Muscle of leg (tissue), 16 donors: ENCODE measurements at places on chromosomes 3 and 15. TPM values are rescaled to one million over a fixed set of nuclear protein-coding genes. Genes with fewer than 3 reads are reported as not detected.

The NDN gene
- polyA plus RNA-seq: 220 TPM

The GREM1 gene
- 5.5 TPM for polyA plus RNA-seq

The ZBED2 gene
- polyA plus RNA-seq: not detected

The OR4F6 gene
- not detected for polyA plus RNA-seq

The KLF15 gene
- 1.8 TPM for polyA plus RNA-seq

The HESX1 gene
- polyA plus RNA-seq: 1.4 TPM

The KLHL40 gene
- polyA plus RNA-seq: 86.0 TPM

The WNT5A gene
- polyA plus RNA-seq: 22.7 TPM

The RETNLB gene
- not detected for polyA plus RNA-seq

The TMCO5A gene
- polyA plus RNA-seq: 0.10 TPM

The GPR62 gene
- 0.56 TPM for polyA plus RNA-seq

The ATR gene
- 13.5 TPM for polyA plus RNA-seq

The SPESP1 gene
- 2.8 TPM for polyA plus RNA-seq

The SCN11A gene
- polyA plus RNA-seq: 1.7 TPM

DNA sequence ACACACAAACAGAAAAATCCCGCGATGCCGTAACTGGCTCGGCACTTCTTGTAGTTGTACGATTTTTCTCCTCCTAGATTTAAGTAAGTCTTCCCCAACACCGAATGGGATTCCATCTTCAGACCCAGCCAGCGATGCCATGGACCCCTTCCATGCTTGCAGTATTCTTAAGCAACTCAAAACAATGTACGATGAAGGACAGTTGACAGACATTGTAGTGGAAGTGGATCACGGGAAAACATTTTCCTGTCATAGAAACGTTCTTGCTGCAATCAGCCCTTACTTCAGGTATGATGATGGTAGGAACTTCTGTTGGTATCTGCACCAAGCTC lies 763 bp downstream of the KBTBD8 start:
- no peak for DNase-seq

GRCh38 chr15:33448961-33449606 lies 138.3 kb downstream of the RYR3 start:
- no peak for DNase-seq

DNA sequence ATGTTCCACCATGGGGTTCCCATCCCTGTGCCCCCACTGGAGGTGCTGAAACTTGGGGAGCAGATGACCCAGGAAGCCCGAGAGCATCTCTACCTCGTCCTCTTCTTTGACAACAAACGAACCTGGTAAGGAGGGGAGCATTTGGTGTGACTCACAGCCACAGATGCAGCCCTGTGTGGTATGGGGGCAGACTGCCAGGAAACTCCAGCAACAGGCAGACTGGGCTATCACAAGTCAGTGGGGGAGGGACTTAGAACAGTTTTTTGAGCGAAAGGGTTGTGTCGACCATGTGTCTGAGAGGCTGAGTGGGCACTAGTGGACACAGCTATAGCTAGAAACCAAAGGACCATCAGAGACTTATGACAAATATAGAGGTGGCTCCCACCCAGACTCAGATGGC lies 3.4 kb upstream of the OGG1 start:
- no peak for DNase-seq

- peak; percentile 21 for DNase-seq
These were observed 168.8 kb downstream of the NUP210 start for GRCh38 chr3:13251166-13251903.

DNA sequence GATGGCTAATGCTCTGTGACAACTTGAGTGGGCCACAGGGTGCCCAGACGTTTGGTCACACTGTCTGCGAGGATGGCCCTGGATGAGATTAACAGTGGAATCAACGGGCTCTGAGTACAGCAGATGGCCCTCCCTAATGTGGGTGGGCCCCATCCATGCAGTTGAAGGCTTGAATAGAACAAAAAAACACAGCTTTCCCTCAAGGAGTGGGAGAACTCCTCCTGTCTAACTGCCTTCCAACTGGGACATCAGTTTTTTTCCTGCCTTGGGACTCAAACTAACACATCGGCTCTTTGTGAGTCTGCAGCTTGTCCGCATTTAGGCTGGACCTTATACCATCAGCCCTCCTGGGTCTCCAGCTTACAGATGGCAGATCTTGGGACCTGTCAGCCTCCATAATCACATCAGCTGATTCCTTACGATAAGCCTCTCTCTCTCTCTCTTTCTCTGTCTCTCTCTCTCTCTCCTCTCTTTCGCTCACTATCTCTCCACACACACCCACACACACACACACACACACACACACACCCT lies 20.8 kb downstream of the FAM174B start:
- peak; percentile 30 for DNase-seq

DNA sequence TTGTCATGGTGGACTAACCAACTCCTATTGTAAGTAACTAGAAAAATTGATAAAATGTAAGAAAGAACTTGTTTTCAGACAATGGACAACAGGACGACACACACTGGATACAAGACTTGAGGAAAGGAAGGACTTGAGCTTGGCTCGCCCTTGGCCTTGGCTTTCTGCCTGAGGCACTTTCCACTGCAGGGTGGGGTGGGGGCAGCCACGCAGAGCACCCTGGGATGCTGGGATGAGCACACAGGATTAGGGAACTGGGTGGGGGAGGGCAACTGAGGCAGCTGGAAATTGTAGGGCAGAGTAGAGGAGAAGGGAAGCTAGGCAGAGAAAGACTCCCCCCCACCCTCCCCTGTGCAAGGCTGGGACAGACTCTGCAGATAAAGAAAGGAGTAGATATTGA lies 25.5 kb upstream of the HHATL start:
- no peak for DNase-seq

- peak; percentile 22 for DNase-seq
These were observed 150.6 kb upstream of the ROPN1 start for GRCh38 chr3:124142389-124142970.

GRCh38 chr3:29319262-29319661 lies 38.4 kb downstream of the RBMS3 start:
- no peak for DNase-seq

DNA sequence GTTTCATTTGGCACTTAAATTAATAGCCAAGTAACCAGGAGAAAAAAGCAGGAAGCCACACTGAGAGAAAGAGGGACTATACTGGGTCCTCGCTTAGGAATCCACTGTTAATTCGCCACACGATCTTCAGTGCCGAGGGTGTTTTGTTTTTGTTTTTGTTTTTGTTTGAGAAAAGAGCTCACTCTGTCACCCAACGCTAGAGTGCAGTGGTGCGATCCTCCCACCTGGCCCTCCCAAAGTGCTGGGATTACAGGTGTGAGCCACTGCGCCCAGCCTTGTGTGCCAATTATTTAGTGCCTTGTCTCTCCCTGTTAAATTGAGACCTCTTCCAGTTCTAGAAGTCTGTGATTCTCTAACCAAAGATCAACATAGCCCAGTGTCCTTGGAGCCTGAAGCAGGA lies 53.8 kb upstream of the TPM1 start:
- DNase-seq: no peak

- no peak for DNase-seq
These were observed 2.2 kb upstream of the FBXW12 start for GRCh38 chr3:48369693-48370332.

GRCh38 chr15:68566377-68566954 lies 12.3 kb upstream of the CORO2B start:
- no peak for DNase-seq

- no peak for DNase-seq
These were observed 33.5 kb downstream of the NTRK3 start for GRCh38 chr15:88223084-88223483.

DNA sequence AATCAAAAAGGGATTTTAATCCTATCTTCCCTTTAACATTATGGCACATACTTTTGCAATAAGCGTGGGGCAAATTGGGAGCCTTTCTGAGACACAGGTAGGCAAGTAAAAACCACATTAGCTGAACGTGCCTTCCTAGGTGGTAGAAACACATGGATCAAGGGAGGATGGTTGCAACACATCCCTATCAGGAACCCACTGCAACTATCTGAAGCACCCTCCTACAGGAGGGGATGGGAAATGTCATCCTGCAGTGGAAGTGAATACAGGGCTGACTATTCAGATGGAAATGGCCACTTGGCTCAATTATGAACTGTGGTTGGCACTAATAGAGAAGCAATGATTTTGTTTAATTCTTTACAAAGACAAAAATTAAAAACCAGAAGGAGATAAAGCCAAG lies 826.3 kb downstream of the FHIT start:
- no peak for DNase-seq

DNA sequence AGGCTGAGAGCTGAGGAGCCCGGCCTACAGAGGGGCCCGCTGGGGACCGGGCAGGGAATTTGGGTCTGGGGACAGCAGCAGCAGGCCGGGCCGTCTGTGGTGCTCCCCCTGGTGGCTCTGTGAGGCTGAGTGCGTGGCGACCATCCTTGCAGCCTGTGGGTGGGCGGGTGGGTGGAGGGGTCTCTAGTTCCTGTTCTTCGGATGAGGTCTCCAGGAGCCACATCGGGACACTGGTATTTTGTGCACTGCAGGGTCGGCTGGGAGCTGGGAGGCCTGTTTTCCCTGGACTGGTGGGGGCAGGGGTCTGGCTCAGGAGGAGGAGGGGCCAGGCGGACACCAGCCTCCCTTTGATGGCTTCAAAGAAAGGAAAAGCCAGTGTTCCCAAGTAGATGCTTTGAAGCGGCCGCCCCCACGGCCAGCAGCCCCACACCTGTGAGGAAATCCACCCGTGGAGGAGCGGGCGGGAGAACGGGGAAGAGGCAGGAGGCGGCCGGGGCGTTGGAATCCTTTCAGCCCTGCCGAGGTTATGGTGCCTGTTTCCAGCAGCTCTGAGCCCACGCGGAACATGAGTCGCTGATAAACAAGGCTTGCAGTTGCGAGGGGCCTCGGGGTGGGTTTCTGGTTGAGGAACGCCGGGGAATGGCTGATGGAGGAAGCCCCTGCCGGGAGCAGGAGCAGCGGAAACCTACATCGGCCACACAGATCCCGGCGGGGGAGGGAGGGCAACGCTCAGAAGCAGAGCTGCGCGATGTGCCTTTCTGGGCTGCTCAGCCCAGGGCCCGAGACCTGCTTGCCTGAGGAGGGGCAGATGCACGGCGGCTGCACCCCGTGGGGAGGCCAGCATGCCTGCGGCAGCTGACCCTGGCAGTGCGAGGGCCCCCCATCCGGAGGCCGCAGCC lies 154.3 kb downstream of the NSMCE3 start:
- peak; percentile 38 for DNase-seq

DNA sequence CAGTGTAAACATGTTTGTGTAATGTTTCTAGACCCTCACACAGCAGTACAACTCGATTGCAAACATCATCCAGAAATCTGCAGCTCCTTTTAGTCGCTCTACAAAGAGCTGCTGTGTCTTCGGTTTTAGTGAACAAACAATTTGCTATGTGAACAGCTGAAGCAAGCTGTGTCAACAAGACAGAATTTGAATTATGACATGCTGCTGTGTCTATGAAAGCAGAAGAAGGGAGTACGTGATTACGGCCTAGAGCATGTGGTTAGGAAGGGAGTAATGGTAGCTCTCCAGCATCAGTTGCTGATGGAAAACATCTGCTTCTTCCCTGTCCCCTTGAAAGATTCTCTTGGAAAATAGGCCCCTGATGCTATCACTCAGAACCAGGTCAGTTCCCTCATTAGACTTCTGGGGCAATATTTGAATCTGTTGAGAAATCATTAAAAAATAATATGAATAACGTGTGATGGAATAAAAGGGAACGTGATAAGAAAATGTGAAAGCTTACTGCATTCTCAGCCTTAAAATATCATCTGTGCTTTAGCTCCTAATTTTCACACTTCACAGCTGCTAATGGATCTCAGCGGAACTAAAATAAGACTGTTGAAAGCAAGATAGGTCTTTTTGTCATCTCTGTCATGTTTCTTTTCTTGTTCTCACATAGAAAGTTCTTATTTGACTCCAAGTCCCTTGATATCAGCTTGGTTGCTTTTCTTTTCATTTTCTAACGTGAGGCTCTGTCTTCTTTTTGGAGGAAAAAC lies 891.5 kb downstream of the ROBO2 start:
- DNase-seq: peak; percentile 75

DNA sequence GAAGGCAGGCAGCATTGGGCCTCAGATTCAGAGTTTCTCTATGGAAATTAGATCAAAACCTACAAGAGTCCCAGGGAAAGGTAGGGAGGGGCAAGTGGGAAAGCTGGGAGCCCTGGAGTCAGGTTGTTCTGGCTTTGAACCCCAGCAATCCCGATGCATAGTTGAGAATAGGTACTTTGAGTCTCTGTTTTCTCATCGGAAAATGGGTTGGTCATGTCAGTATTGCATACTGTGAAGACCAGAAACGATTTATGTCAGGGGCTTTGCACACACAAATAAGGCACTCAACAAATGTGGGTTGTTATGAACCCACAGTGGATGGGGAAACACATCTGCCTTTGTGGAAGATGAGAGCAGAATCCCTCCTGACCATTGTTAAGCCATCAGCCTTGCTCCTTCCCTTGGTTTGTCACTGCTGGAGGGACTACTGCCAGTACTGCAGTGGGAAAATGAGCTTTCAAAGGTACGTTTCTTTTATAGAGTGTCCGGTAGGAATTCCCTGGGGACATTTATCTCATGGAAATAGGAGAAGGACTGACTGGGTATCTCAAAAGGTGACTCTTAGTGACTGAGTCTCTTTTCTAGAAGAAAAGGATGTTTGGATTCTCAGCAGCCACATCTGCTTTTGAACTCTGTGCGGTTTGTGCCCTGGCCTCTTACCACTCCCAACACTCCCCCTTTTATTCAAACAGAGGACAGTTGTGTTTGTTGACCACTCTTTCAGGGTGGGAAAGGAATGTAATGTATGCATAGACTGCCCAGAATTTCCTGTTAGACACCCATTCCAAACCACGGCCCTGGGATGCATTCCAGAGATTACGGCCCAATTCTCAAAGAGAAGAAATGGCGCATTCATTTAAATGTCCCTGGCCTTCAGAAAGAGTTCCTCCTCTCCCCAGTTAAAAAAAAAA lies 54.6 kb upstream of the VILL start:
- peak; percentile 75 for DNase-seq

GRCh38 chr3:38454884-38455638 lies 1.4 kb downstream of the ACVR2B start:
- DNase-seq: peak; percentile 71

GRCh38 chr3:140532793-140533330 lies 145.0 kb upstream of the TRIM42 start:
- no peak for DNase-seq

GRCh38 chr15:66097151-66098021 lies 156.2 kb downstream of the MEGF11 start:
- DNase-seq: peak; percentile 33

GRCh38 chr3:66854601-66855151 lies 143.4 kb upstream of the KBTBD8 start:
- DNase-seq: peak; percentile 8

DNA sequence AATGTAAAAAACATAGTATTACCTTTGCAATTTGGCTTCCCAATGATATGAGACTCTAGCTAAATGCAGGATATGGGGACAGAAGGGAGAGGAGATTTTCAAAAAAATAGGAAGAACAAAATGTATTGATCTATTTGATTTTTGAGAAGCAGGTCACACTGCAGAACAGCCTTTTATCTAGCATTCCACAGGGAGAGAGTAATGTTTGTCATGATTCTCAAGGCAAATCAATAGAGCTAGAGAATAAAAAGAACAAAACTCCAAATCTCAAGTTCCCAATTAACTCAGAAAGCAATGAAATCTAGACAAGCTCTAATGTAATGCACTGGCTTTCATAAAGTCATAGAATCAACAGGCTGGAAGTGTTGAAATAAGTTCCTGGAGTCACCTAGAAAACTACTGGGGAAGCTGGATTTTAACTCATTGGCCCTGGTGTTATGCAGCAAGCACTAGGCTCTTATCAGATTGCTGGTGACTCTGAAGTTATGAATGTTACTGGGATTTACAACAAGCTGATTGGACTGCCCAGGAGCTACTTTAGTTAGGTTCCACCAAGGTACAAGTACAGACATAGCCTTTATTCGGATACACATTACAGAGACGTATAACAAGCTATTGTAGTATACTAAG lies 442.8 kb downstream of the FGF12 start:
- DNase-seq: no peak
